ENCODE measurements at places on chromosomes 12 and 14.

GRCh38 chr14:51938137-51938536, 51.2 kb upstream of the RTRAF start:
- H3K4me1 ChIP-seq = peaks cover 21% of the 10 kb centered on the region
- peak overlapping the region; percentile 16 for H3K27ac ChIP-seq
- H3K4me3 ChIP-seq = no peak overlapping the region
- no peaks in the 10 kb centered on the region for H3K27me3 ChIP-seq
- peaks cover 70% of the 10 kb centered on the region for H3K36me3 ChIP-seq

DNA sequence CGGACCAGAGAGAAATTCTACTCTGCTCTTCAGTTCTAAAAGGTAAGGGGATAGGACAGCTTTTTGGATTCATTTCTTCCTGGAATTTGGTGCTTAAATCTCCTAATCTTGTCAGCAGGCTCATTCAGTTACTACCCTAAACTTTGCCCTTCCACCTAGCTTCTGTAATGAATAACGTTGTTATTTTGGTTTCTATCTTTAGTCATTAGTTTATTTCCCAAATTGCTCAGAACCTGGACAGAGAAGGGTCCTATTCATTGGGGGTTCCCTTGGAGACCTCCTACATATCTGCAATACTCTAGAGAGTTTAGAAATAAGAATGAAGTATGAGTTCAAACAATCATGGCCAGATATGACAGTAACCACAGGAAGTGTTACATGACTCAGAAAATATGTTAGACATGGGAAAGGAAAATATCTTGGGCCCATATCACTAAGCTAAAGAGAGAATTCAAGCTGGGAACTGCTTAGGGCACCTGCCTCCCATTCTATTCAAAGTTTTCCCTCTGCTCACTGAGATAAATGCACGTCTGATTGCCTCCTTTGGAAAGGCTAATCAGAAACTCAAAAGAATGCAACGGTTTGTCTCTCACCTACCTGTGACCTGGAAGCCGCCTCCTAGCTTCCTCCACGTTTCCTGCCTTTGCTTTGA, 87.9 kb downstream of the GAS2L3 start:
- H3K27ac ChIP-seq = no peak overlapping the region
- H3K27me3 ChIP-seq = no peaks in the 10 kb centered on the region
- H3K4me1 ChIP-seq = no peaks in the 10 kb centered on the region
- H3K4me3 ChIP-seq = no peak overlapping the region

DNA sequence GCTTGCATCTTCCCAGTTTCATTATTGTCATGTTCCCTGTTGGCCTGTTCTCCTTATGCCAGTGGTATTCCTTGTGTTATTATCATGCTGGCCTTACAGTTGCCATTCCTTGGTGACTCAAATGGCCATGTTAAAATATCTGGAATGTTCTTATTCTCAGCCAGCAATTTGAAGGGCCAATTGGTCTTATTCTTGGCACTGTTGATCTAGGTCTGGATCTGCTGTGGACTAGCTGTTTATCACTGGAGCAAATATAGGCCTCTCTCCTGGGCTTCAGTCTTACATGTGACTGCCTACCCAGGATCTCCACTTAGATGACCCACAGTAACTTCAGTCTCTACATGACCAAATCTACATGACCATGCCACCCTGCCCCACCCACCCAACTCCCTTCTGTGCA, 5.4 kb downstream of the CIPC start:
- DNase-seq = no peak
- H3K27me3 ChIP-seq = no peaks in the 10 kb centered on the region
- peaks cover 4% of the 10 kb centered on the region for H3K36me3 ChIP-seq
- no peak overlapping the region for H3K27ac ChIP-seq
- H3K4me3 ChIP-seq = no peak overlapping the region

GRCh38 chr12:119500209-119500608, 93.4 kb upstream of the TMEM233 start:
- H3K27me3 ChIP-seq = peaks cover 8% of the 10 kb centered on the region
- H3K27ac ChIP-seq = no peak overlapping the region
- DNase-seq = no peak
- H3K36me3 ChIP-seq = no peaks in the 10 kb centered on the region
- no peaks in the 10 kb centered on the region for H3K4me1 ChIP-seq
- no peak overlapping the region for H3K4me3 ChIP-seq

- peaks cover 4% of the 10 kb centered on the region for H3K4me1 ChIP-seq
- H3K27me3 ChIP-seq = peaks cover 47% of the 10 kb centered on the region
- DNase-seq = no peak
- H3K36me3 ChIP-seq = no peaks in the 10 kb centered on the region
- no peak overlapping the region for H3K4me3 ChIP-seq
- no peak overlapping the region for H3K27ac ChIP-seq
These were observed 6.8 kb upstream of the ASIC1 start for GRCh38 chr12:50050410-50051098.

DNA sequence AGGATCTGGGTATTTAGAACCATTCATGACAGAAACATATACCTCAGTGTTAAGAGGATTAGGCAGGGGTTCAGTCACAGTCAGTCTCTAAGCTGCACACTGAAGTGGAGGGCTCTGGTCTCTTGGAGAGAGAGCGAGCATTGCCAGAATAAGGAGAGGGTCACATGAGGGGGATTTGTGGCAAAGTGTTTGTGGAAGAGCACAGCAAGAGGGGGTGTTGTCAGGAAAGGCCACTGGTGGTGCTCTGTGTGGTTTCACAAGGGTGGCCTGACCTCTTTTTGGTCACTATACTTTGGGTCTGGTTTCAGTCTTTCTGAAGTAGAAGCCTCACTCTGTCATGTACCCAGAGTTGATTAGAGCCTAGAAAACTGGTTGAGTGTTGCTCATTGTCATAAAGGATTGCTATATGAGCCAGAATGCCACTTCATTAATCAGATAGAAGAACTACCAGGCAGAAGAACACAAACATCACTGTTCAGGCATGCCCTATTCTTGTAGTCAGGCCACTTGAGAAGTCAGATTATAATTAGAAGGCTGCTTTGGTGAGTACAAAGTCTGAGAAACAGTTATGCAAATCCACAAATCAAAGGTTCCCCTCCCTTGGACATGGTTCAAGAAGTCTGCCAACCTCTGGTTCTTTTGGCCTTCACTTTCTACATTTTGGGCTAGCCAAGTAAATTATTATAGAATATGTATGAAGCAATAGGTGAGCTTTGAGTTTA, 8.4 kb downstream of the TMEM19 start:
- H3K4me1 ChIP-seq = peaks cover 13% of the 10 kb centered on the region
- H3K4me3 ChIP-seq = no peak overlapping the region
- H3K27me3 ChIP-seq = no peaks in the 10 kb centered on the region
- no peak for DNase-seq
- H3K36me3 ChIP-seq = peaks cover 36% of the 10 kb centered on the region

DNA sequence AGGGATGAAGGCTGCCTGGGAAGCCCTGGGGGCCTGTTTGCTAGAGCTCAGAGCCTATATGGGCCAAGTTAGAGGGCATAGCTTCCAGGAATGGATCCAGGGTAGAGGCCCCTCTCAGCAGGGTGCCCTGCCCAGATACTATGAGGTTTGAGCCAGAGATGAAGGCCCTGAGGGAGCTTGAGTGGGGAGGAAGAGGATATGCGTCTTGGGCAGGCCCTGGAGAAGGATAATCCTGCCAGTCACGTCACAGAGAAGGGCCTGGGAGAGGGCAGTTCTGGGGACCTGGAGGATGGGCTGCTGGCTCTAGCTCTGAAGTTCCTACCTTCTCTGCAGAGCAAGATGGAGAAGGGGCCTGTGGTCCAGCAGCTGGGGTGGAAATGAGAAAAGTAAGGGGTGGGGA, 5.9 kb upstream of the CACNB3 start:
- peaks cover 30% of the 10 kb centered on the region for H3K4me1 ChIP-seq
- DNase-seq = no peak
- H3K27ac ChIP-seq = no peak overlapping the region
- peaks cover 13% of the 10 kb centered on the region for H3K27me3 ChIP-seq
- no peaks in the 10 kb centered on the region for H3K36me3 ChIP-seq

DNA sequence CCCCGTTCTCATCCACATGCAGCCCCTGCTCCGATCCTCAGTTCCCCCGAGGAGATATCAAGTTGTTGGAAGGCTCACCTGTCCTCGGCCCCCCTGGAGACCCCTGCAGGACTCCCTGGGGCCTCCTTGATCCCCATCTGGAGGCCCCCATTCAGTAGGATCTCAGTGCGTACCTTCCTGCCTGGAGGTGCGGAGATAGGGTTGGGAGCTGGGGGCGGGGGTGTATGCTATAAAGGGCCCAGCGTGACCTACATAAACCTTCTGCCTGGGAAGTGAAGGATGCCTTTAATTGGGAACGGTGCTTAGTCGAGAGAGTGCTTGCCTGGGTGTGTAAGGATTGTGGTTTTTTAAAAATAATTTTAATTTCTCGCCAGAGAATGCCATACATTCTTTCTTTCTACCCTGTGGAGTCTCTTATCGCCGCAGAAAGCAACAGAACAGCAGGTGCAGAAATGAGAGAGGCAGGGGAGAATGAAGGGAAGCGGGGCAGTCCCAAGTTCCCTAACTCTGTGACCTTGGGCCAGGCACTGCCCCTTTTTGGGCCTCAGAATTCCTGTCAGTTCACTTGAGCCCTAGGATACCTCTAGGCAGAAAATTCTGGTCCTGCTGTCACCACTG, 153.7 kb downstream of the TSPAN9 start:
- no peak for DNase-seq
- peaks cover 9% of the 10 kb centered on the region for H3K27me3 ChIP-seq
- H3K27ac ChIP-seq = no peak overlapping the region
- no peaks in the 10 kb centered on the region for H3K36me3 ChIP-seq
- H3K4me3 ChIP-seq = no peak overlapping the region

GRCh38 chr14:34912182-34912581, 37.0 kb upstream of the BAZ1A start:
- H3K27me3 ChIP-seq = no peaks in the 10 kb centered on the region
- DNase-seq = no peak
- no peak overlapping the region for H3K4me3 ChIP-seq
- H3K27ac ChIP-seq = no peak overlapping the region
- H3K4me1 ChIP-seq = peaks cover 2% of the 10 kb centered on the region
- no peaks in the 10 kb centered on the region for H3K36me3 ChIP-seq

- no peaks in the 10 kb centered on the region for H3K36me3 ChIP-seq
- H3K27ac ChIP-seq = no peak overlapping the region
- no peaks in the 10 kb centered on the region for H3K27me3 ChIP-seq
- H3K4me3 ChIP-seq = peak overlapping the region; percentile 96
- H3K4me1 ChIP-seq = peaks cover 19% of the 10 kb centered on the region
These were observed 977 bp downstream of the HEATR5A start for GRCh38 chr14:31419179-31419966.

DNA sequence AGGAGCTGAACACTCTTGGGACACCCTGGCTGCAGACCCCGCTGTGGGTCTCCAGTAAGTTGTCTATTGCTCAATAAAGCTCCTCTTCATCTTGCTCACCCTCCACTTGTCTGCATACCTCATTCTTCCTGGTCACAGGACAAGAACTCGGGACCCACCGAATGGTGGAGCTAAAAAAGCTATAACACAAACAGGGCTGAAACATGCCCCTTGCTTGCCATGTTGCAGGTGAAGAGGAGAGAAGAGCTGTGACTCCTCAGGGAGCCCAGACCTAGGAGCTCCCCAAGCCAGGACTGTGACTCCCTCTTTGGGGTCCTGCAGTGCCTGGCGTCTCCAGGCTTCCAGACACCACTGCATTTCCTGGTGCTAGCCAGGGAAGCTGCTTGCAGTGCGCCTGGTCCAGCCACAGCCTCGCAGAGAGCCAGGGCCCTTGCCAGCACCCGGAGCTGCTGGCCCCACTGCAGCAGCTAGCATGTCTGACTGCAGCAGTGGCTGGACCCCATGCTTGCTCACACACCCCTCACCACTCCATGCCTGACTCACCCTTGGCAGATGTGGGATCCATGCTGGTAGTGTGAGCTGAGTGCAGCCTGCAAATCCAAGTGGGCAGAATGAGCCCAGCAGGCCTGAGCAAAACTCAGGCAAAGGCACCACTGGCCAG, 37.1 kb upstream of the OR5AU1 start:
- H3K36me3 ChIP-seq = no peaks in the 10 kb centered on the region
- H3K4me3 ChIP-seq = no peak overlapping the region
- peaks cover 8% of the 10 kb centered on the region for H3K27me3 ChIP-seq
- peaks cover 21% of the 10 kb centered on the region for H3K4me1 ChIP-seq
- no peak for DNase-seq

DNA sequence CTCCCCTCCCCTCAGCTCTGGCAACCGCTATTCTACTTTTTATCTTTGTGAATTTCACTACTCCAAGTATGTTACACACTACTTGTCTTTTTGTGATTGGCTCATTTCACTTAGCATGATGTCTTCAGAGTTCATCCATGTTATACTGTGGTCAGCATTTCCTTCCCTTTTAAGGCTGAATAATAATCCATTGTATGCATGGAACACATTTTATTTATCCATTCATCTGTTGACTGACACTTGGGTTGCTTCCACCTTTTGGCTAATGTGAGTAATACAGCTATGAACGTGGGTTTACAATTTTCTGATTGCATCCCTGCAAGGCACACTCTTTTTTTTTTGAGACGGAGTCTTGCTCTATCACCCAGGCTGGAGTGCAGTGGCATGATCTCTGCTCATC, 53.0 kb upstream of the FUT8 start:
- no peak overlapping the region for H3K27ac ChIP-seq
- H3K36me3 ChIP-seq = peaks cover 58% of the 10 kb centered on the region
- no peak overlapping the region for H3K4me3 ChIP-seq
- H3K4me1 ChIP-seq = peaks cover 50% of the 10 kb centered on the region
- no peaks in the 10 kb centered on the region for H3K27me3 ChIP-seq

DNA sequence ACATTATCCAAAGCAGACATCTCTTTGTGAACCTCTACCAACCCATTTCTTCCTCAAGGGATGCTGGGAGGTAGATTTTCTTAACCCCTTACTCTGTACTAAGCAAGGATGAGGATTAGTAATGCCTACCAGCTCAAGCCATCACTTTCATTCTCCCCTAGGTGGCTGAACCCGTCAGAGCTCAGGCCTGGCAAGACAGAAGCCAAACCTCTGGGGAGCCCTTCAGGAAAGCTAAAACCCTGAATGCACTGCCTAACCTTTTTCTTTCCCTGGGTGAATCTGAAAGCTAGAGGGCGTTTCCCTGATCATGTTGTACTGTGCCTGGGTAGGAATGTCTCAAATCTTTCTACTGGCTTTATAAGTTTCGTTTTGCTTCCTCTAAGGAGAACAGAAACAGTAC, 617.3 kb downstream of the RPL10L start:
- no peak for DNase-seq
- H3K27me3 ChIP-seq = no peaks in the 10 kb centered on the region
- no peak overlapping the region for H3K27ac ChIP-seq
- H3K4me3 ChIP-seq = no peak overlapping the region

DNA sequence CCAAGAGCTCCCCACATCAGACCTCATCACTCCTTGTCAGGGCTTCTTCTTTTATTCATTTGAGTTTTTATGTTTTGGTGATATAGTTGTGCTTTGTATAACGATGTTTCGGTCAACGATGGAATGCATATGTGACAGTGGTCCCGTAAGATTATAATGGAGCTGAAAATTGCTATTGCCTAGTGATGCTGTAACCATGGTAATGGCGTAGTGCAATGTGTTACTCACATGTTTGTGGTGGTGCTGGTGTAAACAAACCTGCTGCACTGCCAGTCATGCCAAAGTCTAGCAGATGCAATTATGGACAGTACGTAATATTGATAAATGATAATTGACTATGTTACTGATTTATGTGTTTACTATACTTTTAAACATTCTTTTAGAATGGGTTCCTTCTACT, 16.3 kb downstream of the CYP46A1 start:
- H3K4me1 ChIP-seq = peaks cover 11% of the 10 kb centered on the region
- no peak overlapping the region for H3K4me3 ChIP-seq
- peaks cover 8% of the 10 kb centered on the region for H3K27me3 ChIP-seq

All from activated CD8-positive, alpha-beta T cell treated with anti-CD3 and anti-CD28 coated beads, Interleukin-2, amount 10 ng/mL, durations not matched to agents 7 days and 5 days (primary cell).